ENCODE measurements at places on chromosomes 5 and 9.

DNA sequence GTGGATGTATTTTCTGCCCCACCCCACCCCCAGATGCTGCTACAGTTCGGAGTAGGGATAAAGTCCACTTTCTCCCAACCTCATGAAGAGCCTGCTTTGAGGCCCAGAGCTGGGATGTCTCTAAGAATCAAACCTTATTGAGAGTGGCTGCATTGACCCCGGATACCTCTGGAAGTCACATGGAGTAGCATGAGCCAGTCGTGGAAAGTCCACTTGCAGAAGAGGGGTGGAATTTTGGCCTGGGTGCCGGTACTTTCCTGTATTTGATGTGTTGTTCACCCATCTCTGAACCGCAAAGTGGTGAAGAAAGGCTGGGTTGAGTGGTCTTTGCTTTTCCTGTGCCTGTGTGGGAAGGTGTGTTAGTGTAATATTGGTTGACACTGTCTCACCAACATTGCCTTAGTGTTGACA lies 3.7 kb downstream of the OTULIN start:
- DNase-seq, result peak; percentile 68

- DNase-seq, result peak; percentile 83
Observed at GRCh38 chr9:110256380-110257096, at the start of gene TXN. Gene TXN, minus strand, starts transcription at chr9:110256507. Its CDS starts 72 bp downstream, at chr9:110256435.

DNA sequence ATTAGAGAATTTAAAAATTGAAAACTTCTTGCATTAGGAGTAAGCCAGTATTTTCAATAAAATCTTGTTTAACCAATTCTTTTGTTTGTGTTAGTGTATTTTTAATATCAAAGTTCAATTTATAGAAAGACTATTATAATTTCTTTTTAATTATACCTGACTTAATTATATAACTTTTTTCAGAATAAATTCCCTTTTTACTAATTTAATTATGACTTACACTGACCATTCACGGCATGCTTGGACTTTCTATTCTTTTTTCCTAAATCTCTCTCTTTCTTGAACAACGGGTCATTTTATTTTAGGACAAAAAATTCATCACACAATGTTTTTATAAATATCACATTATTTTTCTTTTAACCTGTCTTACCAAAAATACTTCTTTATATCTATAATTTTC lies 555.3 kb upstream of the PTGER4 start:
- no peak for DNase-seq

DNA sequence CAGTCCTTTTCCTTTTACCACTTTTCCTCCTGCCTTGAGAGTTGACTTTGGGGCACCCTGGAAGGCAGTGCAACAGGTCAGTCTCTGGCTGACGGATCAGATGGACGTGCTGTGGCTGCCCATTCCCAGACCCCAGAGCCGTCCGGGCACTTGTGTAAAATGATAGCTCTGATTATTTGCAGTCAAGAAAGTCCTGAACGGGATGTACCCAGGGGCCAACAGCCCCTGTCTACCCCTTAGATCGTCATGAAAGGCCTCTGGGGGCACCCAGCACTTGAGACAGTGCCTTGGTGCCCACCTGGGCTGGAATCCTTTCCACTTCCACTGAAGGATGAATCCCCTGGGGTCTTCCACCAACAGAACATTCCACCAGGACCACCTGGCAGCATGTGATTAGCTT lies 17.7 kb upstream of the ANGPTL2 start:
- DNase-seq, result no peak

- no peak for DNase-seq
Observed at GRCh38 chr9:130321539-130321938, 56.0 kb downstream of the HMCN2 start.

DNA sequence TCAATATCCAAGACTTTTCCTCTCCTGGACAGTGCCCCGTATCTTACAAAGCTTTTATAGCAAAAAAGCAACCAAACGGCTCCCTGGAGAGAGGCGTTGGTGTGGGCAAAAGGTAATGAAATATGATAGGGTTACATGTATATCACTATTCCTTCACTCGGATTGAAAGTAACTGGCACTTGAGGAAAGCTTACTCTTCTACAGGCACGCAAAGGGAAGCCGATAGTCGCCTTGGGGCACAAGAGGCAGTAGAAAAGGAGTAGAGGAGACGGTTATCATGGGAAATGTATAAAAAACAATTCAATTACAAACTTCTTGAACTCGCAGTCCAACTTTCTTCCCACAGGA lies 1.1 kb downstream of the DIAPH1 start:
- no peak for DNase-seq

GRCh38 chr9:113940077-113940476 lies 64.0 kb downstream of the ZNF618 start:
- no peak for DNase-seq

DNA sequence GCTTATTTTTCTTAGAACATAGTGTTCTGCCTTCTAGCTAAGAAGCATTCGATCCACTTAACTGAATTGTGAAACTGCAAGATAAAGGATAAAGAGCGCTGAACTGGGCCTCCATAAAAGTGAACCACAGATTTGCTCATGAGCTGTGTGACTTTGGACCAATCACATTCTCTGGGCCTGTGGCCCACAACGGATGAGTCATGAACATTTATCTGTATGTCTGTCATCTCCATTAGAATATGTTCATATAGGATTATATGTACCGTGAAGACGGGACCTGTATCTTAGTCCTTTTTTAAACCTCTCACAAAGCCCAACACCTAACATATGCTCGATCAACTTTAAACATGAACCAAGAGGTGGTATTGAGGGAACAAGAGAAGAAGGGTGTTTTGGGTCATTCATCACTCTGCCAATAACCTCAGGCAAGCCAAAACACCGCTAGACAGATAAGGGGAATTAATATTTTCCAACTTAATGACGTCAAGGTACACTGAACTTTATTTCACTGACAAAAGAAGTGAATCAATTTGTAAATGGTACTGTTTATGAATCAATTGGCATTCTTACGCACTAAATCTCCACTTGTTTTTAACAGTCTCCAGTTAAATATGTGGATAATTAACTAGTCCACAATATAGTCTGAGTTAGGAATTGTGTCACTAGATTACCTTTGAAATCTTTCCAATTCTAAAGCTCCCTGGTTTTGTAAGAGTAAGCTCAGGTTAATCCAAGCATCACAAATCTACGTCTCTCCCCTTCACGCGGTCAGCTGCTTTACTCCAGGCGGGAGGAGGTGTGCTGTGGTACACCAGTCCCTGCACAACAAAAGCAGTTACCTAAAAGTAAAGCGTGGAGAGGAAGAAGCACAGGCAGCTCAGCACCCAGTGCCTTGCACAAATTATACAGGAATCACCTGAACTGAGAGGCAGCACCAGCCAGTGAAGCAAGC lies 1.6 kb downstream of the TMEM245 start:
- peak; percentile 67 for DNase-seq

GRCh38 chr9:4152876-4153275 lies 147.0 kb downstream of the GLIS3 start:
- DNase-seq, result no peak

GRCh38 chr9:34279411-34279810 lies 49.7 kb downstream of the KIF24 start:
- DNase-seq, result no peak

DNA sequence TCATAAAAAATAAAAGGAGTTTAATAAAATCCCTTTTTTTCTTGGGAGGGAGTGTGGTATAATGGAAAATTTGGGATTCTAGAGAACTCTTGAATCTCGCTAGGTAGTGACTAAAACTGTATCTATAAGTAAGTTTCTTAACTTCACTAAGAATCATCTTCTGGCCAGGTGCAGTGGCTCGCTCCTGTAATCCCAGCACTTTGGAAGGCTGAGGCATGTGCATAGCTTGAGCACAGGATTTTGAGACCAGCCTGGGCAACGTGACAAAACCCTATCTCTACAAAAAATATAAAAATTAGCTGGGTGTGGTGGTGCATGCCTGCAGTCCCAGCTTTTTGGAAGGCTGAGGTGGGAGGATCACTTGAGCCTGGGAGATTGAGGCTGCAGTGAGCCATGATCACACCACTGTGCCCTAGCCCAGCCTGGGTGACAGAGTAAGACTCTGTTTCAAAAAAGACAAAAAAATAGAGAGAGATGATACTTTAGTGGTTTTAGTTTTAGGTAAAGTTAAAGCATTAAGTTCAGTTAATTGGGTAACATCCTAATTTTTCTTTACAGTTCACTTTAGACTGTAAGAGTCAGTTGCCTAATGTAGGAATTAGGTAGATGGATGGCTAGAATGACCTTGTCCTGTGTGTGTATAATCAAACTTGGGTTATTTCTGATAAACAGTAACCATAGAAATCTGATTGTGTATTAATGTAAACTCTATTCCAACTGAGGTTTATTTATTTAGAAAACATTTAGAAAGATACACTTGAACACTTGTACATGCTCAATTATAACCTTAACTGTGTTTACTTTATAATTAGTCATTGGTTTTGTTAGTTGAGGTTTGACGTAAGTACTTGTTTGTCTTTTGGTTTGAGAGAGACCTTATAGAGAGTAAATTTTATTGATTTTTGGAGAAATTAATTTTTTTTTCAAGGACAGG lies 17.8 kb downstream of the UNC13B start:
- DNase-seq, result no peak

DNA sequence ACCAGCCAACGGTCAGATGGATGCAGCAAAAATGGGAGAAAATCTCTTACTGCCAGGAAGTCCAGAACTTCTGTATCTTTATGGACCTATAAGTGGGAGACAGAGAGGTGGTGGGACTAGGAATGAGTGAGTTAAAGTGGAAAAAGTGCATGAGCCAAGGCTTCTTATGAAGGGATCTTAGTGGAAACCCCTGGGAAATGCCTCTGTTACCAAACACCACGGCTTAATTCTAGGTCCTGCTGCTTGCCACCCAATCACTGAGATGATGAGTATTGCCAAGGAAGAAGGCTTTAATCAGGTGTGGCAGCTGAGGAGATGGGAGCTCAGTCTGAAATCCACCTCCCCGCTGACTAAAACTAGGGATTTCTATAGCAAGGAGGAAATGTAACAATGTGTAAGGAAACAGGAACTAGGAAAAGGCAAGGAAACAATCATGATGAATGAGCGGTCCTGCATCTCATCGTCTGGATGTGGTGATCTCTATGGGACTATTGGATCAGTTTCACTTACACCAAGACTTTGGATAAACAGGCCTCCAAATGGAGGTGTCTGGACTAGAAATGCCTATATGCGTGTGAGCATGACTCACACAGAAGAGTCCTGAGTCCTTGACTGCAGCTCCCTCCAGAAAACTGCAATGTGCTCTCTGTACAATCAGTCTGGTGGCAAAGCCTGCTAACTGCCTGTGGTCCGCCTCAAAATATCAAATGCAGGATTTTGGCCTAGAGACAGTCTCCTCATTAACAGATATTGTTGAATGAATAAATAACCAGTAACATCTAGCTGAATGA lies 98.2 kb upstream of the PRR16 start:
- DNase-seq, result no peak

DNA sequence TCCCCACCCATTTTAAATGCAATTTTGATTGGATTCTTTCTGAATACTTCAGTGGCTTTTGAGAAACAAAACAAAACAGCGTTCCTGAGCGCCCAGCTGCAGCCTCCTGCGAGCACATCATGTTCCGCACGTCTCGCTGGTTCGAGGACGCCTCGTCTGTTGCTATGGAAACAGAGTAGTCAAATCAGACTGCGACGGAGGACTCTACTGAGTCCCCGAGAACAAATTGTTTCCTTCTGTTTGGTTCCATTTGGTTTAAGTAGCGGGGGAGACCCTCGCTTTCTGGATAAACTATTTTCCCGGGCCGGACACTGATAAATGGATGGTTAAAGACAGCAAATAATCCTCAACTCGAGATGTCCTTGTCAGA lies 69.0 kb downstream of the SLC28A3 start:
- DNase-seq, result peak; percentile 22

- no peak for DNase-seq
Observed at GRCh38 chr9:122912671-122912963, 506 bp downstream of the ZBTB6 start.

- DNase-seq, result no peak
Observed at GRCh38 chr9:137580954-137581322, 2.2 kb upstream of the DPH7 start.

GRCh38 chr5:173247510-173247909 lies 12.5 kb upstream of the NKX2-5 start:
- DNase-seq, result no peak

GRCh38 chr5:174567506-174568141 lies 156.8 kb upstream of the MSX2 start:
- no peak for DNase-seq

- no peak for DNase-seq
Observed at GRCh38 chr9:91586282-91586681, 162.7 kb upstream of the NFIL3 start.

GRCh38 chr5:63553073-63553472 lies 409.2 kb downstream of the HTR1A start:
- no peak for DNase-seq

DNA sequence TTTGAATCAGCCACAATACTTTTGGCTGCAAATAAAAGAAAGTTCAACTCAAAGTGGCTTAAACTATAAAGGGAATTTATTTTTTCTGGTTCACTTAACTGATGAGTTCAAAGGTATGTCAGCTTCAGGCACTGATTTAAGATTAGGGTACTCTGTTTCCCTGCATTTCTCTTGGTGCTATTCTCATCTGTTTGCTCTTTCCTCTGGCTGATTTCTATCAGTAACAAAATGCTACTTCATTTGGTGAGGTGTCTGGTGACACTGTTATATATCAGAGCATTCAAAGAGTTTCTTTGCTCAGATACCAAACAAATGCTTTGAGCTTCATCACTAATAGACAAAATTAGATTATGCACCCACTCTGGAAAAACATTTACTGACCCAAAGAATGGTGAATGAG lies 65.9 kb upstream of the HTR4 start:
- DNase-seq, result no peak

GRCh38 chr5:2879701-2880100 lies 128.2 kb upstream of the IRX2 start:
- no peak for DNase-seq

DNA sequence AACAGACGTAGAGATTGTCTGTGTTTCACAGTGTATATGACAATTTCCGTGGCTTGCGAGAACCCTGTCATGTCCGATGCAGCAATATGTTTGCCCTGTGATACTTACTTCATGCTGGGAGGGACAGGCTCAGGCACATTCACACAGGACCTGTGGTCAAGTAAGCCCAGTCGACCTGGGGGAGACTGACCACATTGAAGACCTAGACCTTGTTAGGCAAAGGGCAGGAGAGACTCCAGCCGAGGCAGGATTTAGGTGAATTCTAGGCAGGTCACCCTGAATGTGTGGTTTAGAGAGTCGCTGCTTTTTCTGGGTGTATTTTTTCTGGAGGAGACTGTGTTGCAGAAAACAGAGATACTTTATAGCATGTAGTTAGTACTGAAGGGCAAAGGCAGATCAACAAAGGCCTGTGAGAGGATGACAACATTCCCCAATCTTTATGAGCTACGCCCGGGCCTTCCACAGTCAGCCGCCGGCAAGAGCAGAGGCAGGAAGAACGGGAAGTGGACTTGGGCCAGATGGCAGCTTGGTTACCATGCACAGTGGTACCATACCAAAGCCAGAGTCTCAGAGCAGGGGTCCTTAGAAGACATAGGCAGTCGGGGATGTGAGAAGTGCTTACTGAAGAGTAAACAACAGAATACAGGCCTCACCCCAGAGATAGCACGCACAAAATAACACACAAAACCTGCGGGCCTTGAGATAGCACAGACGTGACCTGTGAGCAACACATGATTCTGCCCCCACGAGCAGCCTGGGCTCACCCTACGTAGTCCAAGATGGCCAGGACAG lies 220.7 kb downstream of the CACNA1B start:
- no peak for DNase-seq
